ENCODE measurements at places on chromosomes 12 and 14.

GRCh38 chr12:10147714-10148403, 17.9 kb upstream of the CLEC7A start:
- no peak for DNase-seq

DNA sequence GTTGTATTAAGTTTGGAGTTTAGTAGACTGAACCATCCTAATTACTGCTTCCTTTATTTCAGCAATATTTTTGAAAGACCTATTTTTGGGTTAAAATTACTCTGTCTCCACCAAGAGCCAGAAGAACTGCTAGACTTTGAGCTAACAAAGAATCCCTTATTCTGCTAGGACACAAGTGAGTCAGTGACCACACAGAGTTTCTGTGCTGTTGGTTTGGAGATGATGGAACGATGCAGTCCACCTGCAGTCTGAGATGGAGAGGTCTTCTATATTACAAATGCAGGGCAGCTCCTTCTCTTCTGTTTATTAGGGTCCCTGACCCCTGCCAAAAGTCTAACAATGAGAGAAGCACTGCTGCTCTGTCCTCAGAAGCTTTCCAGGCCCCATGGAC, 6.7 kb upstream of the STXBP6 start:
- DNase-seq = no peak

- DNase-seq = no peak
These were observed 441.7 kb downstream of the RAD51B start for GRCh38 chr14:68261092-68261842.

- no peak for DNase-seq
These were observed 32.2 kb upstream of the NUBPL start for GRCh38 chr14:31529053-31529452.
